ENCODE measurements at places on chromosomes 2 and 18.
A peak's percentile ranks its signal among the peaks of the same experiment; 100 is the strongest.

- no peak for DNase-seq
Observed at GRCh38 chr2:15298770-15299169, 262.4 kb downstream of the NBAS start.

- DNase-seq, result no peak
Observed at GRCh38 chr2:167423731-167424130, 535.5 kb downstream of the XIRP2 start.

DNA sequence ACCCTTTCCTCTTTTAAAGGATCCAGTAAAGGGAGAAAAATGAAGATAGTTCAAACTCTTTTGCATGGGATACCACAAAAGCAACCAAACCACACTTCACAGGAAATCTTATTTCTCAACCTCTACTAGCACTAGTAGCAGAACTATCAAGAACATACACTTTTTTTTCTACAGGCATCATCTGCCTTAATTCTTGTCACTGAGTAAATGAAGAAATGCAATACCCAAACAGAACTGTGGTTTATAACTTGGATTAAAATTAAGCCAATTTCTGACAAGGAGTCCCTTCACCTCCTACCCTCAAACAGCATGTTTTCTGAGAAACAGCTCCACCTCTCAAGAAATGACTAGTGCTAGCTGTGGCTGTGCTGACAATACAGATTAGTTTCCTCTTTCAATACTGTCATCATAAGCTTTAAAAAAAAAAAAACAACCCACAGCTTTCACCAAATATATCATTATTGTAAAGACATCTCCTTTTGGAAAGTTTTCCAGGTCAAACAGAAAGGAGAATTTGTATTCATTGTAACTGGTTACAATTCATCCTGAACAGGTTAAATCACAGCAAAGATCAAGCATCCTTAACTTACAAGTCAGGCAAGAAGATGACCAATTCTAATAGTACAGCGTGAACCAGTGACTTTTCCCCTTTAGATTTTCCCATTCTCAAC is 44.4 kb downstream of the PTPN2 start:
- no peak for DNase-seq

DNA sequence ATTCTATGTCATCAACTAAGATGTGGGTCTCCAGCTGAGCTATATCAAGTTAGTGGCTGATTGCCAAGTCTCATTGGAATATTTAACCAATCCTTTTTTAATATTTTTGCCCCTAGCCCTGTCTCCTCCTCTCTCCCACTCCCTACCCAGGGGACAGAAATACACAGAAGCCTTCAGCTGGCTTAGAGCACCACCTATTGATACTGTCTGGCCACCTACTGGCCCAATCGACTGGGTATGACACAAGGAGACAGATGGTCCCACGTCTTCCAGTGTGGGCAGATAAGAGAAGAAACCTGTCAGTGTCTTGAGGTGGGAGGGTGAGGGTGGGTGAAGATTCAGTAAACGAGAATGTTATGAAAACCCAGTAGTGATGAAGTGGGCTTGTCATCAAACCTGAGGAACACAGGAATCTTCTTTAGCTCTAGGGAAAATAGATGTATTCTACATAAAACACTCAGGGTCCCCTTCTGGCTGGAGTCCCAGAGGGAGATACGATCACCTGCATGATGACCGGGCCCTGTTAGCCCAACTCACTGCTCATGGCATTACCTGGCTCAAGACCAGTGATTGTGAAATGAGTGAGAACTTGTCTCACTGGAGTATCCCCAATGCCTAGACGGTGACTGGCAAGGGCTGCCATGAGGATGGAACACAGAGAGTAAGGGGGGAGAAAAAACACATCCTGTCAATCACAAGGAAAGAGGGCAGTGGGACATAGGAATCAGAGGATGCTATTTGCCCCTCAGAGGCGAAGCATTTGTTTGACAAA is 26.7 kb downstream of the POLR1A start:
- peak; percentile 29 for DNase-seq

DNA sequence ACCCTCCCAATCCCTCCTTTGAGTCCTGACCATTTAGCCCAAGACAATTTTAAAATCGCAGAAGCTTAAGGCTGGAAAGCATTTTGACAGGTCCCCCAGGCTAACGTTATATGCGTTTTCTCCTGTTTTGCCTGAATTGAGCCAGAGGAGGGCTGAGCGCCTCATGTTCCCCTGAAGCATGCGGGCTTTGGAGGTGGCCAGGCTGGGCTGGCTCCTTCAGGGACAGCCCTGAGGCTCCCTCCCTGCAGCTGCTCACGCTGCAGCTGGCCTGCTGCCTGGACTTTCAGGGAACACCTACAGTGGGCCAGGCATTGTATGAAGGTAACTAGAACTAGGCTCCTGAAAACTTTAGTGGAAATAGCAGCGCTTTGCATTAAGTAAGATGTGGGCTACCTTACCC is 179.2 kb downstream of the ACKR3 start:
- no peak for DNase-seq

- no peak for DNase-seq
Observed at GRCh38 chr2:74603282-74604000, 44.7 kb downstream of the M1AP start.

GRCh38 chr2:210287301-210287700 is 27.7 kb downstream of the MYL1 start:
- DNase-seq, result no peak

- DNase-seq, result no peak
Observed at GRCh38 chr2:98773169-98773568, 42.2 kb upstream of the MGAT4A start.

- DNase-seq, result no peak
Observed at GRCh38 chr2:172082944-172083627, 2.2 kb upstream of the DLX1 start.

DNA sequence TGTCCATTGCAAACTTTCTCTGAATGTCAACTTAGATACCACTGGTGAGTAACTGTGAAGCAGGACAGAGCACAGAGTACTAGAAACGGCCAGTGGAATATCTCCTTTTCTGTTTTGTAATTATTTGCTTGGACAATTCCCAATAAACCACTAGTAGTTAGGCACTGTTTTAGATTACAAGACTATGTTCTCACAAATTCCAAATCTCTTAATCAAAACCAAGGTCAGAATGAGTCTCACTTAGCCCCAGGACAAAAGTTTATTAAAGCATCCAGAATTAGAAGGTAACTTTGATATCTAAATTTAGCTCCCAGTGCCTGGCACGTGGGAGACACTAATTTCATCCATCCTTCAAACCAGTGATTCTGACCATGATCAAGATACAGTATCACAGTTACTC is 89.0 kb downstream of the ZNF521 start:
- DNase-seq, result no peak

DNA sequence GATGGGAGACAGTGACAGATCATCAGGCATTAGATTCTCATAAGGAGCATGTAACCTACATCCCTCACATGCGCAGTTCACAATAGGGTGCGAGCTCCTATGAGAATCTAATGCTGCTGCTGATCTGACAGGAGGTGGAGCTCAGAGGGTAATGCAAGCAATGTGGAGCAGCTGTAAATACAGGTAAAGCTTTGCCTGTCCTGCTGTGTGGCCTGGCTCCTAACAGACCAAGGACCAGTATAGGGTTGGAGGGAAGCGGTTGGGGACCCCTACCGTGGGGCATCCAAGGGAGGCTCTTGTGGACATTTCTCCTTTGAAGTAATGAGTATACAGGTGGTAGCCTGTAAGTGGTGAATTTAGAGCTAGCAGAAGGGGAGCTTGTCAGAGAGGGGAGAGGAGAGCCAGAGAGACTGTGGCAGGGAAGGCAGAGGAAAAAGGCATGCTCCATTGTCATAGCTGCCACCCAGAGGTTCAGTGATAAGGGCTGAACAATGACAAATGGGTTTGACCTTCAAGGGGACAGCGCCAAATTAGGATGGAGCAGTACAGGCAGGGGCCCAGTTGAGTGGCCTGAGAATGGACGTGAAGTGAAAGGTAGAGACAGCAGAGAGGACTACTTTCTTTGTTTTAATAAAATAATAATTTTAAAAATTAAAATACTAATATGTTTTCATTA is 15.2 kb upstream of the TMBIM1 start:
- DNase-seq, result no peak

DNA sequence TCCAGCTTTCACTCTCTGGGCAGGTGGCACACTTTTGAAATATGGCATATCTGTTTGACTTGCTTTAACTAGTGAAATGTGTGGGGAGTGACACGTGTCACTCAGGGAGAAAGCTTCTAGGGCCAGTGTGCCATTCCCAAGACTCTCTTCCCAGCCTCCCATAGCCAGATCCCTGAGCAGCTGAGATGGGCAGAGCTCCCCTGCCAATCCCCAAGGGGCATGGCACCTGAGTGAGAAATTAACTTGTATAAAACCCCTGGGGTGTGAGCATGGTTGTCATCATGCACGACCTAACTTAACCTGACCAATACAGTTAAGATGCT is 39.0 kb upstream of the MARCO start:
- DNase-seq, result no peak

- no peak for DNase-seq
Observed at GRCh38 chr2:205484215-205484614, 198.1 kb upstream of the NRP2 start.

DNA sequence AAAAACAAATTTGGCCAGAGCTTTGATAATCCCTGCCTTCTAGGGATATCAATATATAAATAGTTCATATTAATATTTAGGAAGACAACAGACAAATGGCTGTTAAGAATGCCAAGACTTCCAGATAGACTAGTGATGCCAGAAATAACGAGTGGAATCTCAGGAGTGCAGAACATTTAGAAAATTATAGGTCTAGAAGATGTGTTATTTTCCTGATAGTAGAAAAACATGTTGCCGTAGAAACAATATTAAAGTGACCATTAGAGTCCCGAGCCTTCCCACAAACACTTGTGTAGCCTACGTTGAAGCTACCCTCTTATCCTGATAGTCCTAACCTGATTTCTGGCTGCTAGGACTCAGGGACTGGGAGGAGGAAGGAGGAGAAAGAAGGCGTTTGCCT is 54.3 kb upstream of the ITGA6 start:
- DNase-seq, result no peak

DNA sequence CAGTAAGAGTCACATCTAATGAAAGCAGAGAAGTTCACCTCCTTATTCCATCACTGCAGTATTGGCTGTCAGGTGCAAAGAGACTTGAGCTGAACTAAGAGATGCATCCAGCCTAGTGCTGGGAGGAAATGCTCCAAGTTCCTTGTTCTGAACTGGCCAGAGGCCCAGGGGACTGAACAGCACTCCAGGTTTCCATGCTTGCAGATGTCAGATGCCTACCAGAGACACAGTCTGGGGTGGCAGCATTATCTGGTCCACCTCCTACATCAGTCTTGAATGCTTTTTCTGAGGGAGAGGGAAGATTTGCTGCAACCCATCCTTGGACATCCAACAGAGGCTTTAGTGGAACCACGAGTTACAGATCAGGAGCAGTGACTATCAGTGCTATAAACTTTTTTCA is 331.3 kb downstream of the CYRIA start:
- DNase-seq, result no peak

GRCh38 chr2:7429733-7430132 is 512.5 kb downstream of the RNF144A start:
- DNase-seq, result no peak

DNA sequence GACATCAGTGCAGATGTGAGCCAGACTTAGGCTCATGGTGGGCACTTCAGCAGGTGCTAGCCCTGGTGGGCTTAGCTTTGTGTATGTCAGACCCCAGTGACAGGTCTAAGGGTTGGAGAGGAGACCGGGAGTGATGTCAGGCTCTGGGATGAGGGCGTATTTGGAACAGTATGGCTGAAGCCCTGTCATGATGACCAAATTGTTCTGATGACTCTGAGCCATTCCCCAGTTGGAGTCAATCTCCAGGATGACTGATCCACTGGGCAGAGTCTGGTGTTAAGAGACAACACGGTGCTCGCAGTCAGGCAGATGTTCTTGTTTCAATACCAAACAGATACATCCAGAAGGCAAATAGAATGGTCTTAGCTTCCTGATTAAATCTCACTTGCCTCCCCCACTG is 241.5 kb downstream of the SOX11 start:
- DNase-seq, result no peak
